ENCODE measurements at places on chromosomes 4 and X. TPM values are rescaled to one million over a fixed set of nuclear protein-coding genes. Genes with fewer than 3 reads are reported as not detected.

Gene ADGRG2
- 1.2 TPM for total RNA-seq

Gene TEX11
- 0.28 TPM for total RNA-seq

Gene TCEAL9
- total RNA-seq: 40.8 TPM

Gene LDOC1
- 49.0 TPM for total RNA-seq

Gene RGN
- total RNA-seq: 11.9 TPM

Gene RASL11B
- 4.3 TPM for total RNA-seq

DNA sequence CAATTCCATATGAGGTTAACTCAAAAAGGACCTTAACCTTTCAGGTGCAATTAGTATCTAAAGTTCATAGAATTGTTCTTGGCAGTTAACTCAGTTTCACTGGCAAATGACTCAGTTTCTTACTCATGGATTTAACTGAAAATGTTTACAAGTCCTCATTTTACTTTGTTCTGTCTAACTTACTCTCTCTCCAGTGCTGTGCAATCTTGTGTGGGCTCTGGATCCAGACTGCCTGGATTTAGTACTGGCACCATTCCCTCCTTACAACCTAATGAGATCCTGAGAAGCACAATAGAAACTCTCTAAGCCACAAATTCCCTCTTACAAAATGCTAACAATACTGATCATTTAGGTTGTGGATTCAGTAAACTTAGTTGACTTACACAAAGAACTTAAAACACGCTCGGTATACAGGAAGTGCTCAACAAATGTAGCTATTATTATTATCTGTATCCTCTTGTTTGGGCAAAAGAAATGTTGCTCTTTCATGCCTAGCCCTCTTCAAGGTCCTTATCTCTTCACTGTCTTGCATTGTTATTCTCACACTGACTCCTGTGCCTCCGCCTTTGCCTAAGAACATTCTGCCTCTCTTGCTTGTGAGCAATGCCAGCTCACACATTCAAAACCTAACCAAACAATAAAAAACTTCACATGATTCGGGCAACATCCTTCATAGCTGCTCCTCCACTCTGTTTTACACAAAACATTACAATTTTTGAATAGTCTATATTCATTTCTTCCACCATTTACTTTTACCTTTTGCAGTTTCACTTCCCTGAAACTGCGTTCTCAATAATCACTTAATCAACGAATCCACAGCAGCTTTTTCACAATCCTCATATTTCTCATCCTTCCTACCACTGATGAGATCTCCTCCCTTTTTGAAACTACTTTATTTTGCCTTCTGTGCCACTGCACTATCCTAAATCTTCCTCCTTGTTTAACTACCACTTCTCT, 91.8 kb downstream of the PDE5A start:
- no peak for DNase-seq
- peaks cover 3% of the 10 kb centered on the region for H3K36me3 ChIP-seq

- no peaks in the 10 kb centered on the region for H3K27me3 ChIP-seq
- H3K36me3 ChIP-seq: no peaks in the 10 kb centered on the region
- DNase-seq: no peak
- no peak overlapping the region for H3K4me3 ChIP-seq
These were observed 91.2 kb upstream of the SORBS2 start for GRCh38 chr4:185903205-185903604.

DNA sequence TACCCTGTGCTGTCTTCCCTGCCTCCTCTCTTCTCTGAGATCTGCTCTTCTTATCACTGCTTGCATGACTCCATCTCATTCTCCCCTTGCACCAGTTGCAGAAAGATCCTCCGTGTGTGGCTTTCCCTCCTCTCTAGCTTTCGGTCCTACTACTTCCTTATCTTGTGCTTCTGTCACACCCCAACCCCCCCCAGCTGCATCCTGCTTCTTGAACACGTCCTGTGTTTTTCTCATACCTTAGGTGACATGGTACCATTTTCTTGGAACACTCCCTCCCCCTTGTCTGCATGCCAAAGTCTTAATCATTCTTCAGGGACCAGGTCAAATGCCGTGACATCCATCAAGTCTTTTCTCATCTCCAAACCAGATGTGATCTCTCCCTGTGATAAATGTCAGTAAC, 46.4 kb downstream of the FHL1 start:
- no peaks in the 10 kb centered on the region for H3K36me3 ChIP-seq
- H3K27ac ChIP-seq: peak overlapping the region; percentile 72
- no peaks in the 10 kb centered on the region for H3K27me3 ChIP-seq
- H3K4me1 ChIP-seq: peaks cover 55% of the 10 kb centered on the region
- no peak overlapping the region for H3K4me3 ChIP-seq
- DNase-seq: no peak

DNA sequence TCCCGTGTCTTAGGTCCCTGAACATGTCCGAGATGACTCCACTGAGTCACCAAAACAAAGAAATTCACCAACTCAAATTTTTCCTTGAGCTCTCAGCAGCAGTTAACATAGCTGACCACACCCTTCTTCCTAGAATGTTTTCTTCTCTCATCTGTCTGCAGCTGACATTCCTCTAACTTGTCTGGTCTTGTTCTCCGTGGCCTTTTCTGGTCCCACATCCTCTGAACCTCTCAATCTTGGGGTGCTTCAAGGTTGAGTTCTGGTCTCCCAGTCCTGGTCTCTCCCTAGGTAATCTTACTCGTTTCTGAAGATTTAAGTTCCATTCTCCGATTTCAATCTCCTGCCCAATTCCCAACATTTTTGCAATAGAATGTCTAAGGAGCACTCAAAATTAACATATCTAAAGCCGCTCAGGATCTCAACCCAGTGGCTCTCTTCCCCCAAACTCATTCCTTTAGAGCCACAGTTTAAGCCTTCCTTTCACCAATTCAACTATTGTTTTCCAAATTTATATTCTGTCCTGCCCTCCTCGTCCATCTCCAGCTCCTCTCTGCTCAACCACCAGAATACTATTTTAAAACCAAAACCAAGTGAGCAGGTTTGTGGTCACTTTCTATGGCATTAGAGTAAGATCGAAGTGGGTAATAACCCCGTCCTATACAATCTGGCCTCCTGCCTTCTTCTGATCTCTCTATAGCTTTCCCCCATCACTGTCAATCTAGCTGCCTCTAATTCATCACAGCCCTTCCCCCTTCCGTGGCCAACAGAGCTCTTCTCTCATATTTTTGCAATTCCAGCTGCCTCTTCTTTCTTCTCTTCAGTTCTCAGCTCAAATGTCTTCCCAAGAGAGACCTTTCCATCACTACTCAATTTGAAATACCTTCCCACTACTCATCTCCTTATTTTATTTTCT, 1.2 kb downstream of the TRIML2 start:
- no peaks in the 10 kb centered on the region for H3K27me3 ChIP-seq
- DNase-seq: no peak
- no peaks in the 10 kb centered on the region for H3K36me3 ChIP-seq
- H3K4me1 ChIP-seq: no peaks in the 10 kb centered on the region
- no peak overlapping the region for H3K27ac ChIP-seq
- H3K4me3 ChIP-seq: no peak overlapping the region

- DNase-seq: no peak
- no peaks in the 10 kb centered on the region for H3K36me3 ChIP-seq
- H3K4me1 ChIP-seq: no peaks in the 10 kb centered on the region
- no peaks in the 10 kb centered on the region for H3K27me3 ChIP-seq
- H3K4me3 ChIP-seq: no peak overlapping the region
These were observed 338.2 kb upstream of the GATB start for GRCh38 chr4:152099061-152099425.

- no peaks in the 10 kb centered on the region for H3K4me1 ChIP-seq
- no peaks in the 10 kb centered on the region for H3K27me3 ChIP-seq
- no peaks in the 10 kb centered on the region for H3K36me3 ChIP-seq
- no peak overlapping the region for H3K27ac ChIP-seq
- H3K4me3 ChIP-seq: no peak overlapping the region
These were observed 166.5 kb upstream of the SPRY1 start for GRCh38 chr4:123230061-123230460.

DNA sequence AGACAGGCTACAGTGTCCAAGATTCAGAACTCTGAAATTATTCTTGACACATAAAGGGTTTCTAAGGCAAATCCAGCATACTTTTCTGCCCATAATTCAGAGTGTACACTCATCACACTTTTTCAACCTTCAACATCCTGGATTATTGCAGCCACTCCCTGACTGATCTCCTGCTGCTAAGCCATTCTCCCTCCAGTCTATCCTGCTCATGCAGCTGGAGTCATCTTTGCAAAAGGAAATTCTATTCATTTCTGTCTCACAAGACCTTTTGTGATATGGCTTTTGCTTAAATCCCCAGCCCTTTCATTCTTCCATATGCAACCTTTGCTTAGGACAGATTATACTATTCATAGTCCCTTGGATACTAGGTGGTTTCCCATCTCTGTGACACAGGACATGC, 236.1 kb upstream of the LDB2 start:
- H3K4me1 ChIP-seq: no peaks in the 10 kb centered on the region
- no peaks in the 10 kb centered on the region for H3K27me3 ChIP-seq
- no peak for DNase-seq
- no peaks in the 10 kb centered on the region for H3K36me3 ChIP-seq
- H3K27ac ChIP-seq: no peak overlapping the region

DNA sequence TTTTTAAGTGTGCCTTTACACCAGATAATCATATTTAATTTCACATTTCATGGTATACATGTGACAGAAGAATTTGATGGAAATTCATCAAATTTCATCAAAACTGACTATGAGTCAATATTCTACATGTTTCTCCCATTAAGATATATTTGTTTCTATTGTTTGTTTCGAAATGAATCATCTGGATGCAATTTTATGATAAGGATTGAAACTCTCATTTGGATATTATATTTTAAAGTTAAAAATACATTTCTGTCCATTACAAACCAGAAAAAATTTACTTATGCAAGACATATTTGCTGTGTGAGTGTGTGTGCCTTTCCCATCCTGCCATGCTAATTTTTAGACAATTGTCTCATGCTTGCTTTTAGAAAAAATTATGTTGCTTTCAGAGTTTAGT, 52.2 kb downstream of the SULT1B1 start:
- H3K36me3 ChIP-seq: no peaks in the 10 kb centered on the region
- H3K4me3 ChIP-seq: no peak overlapping the region
- no peaks in the 10 kb centered on the region for H3K4me1 ChIP-seq
- no peak overlapping the region for H3K27ac ChIP-seq

GRCh38 chrX:53654376-53654775, 32.1 kb downstream of the HUWE1 start:
- no peaks in the 10 kb centered on the region for H3K4me1 ChIP-seq
- H3K36me3 ChIP-seq: no peaks in the 10 kb centered on the region
- no peak overlapping the region for H3K4me3 ChIP-seq
- no peak overlapping the region for H3K27ac ChIP-seq
- DNase-seq: no peak
- peaks cover 2% of the 10 kb centered on the region for H3K27me3 ChIP-seq

DNA sequence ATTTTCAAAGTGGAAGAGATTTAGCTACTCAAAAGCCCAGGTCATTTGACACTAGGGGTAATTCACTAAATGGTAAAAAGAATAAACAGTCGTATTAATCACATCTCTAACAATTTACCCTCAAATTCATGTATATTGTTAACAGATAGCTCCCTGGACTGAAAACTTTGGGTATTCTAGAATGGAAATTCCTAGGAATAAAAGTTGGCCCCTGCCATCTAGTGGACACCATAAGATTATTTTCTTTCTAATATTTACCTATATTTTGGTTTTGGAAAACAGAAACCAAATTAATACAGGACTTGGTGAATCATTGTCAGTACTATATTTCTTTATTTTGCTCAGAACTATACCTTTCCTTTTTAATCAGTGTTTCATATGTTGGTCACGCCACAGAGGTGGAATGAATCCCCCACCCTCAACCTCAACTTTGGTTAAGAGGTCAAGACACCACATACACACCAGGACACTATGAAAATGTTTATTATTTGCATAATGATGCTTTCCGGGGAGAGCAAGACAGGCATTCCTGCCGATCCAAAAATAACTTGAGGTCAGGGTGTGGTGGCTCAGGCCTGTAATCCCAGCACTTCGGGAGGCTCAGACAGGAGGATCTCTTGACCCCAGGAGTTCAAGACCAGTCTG, 96.2 kb upstream of the APOOL start:
- H3K27me3 ChIP-seq: no peaks in the 10 kb centered on the region
- no peak overlapping the region for H3K4me3 ChIP-seq
- H3K4me1 ChIP-seq: no peaks in the 10 kb centered on the region
- DNase-seq: peak; percentile 5
- H3K36me3 ChIP-seq: no peaks in the 10 kb centered on the region

DNA sequence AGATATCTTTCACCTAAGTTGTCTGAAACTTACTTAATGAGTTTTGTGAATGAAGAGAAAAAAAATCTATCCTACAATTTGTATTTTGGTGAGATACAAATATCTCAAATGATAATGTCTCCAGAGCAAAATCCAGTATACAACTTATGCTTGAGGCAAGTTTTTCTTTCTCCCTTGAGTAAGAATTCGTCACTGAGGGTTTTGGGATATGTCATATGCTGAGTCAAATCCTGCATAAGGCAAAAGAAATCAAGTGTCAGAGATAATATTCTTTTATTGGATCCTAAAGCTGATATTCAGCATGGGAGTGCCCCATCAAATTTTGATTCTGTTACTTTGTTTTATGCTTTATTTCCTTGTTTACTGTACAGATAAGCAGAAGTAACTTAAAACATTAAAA, 1308.6 kb downstream of the ARAP2 start:
- DNase-seq: no peak
- H3K27me3 ChIP-seq: no peaks in the 10 kb centered on the region
- H3K4me1 ChIP-seq: no peaks in the 10 kb centered on the region
- no peak overlapping the region for H3K4me3 ChIP-seq

DNA sequence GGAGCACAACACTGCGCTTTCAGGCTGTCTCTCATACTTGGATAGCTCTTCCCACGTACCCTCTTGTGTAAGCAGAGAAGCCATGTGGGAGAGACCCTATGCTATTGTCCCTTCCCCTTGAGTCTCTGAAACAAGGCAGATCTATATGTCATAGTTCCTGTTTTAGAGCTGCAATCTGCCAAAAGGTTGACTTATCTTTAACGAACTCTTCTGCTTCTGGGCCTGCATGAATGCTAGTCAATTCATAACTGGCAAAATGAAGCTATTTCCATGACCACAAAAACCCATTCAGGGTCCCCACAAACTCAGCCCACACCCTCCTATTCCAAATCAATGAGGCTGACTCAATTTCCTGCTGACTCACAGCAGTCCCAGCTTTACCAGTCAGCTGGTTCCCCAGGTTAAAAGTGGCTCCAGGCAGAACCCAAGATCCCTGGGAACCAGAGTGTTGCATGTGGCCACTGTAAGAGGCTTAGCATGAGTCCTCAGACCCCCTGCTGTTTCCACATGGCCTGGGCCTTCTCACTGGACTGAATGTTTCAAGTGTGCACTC, 25.3 kb upstream of the SOD3 start:
- H3K27ac ChIP-seq: no peak overlapping the region
- DNase-seq: no peak
- no peaks in the 10 kb centered on the region for H3K4me1 ChIP-seq

DNA sequence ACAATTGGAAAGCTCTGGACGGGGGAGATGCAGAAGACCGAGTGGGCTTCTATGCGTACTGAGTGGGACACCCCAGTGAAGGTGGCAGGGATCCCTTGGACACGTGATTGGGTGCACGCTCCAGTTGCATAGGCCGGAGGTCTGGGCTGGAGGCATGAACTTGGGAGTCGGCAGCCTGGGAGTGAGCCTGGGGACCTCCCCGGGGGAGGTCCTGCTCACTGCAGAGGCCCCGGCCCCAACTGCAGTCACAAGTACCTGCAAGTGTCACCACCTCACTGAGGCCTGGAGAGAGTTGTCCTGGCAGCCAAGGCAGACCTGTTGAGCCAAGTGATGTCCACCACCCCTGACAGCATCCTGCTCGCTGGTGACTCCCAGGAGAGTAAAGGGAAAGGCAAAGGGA, 49.3 kb upstream of the HMX1 start:
- H3K27ac ChIP-seq: no peak overlapping the region
- no peaks in the 10 kb centered on the region for H3K36me3 ChIP-seq
- no peak for DNase-seq
- H3K4me1 ChIP-seq: no peaks in the 10 kb centered on the region
- no peak overlapping the region for H3K4me3 ChIP-seq
- H3K27me3 ChIP-seq: peaks cover 3% of the 10 kb centered on the region
